ENCODE measurements at places on chromosomes 5 and 9. TPM values are rescaled to one million over a fixed set of nuclear protein-coding genes. Genes with fewer than 3 reads are reported as not detected.

Gene SLC6A19
- total RNA-seq, result not detected

Gene PCDHGA11
- 2.2 TPM for total RNA-seq

Gene MZB1
- 0.24 TPM for total RNA-seq

Gene FOXD1
- total RNA-seq, result 4.1 TPM

Gene ADAMTS13
- total RNA-seq, result 0.21 TPM

Gene DBH
- total RNA-seq, result not detected

Gene HSPB3
- not detected for total RNA-seq

Gene PCDHGA3
- under 0.01 TPM for total RNA-seq

Gene PCDHGB7
- 3.4 TPM for total RNA-seq

Gene WNK2
- total RNA-seq, result 0.24 TPM

Gene NKD2
- total RNA-seq, result not detected

Gene FOXD4L3
- not detected for total RNA-seq

Gene SLC1A3
- 4.6 TPM for total RNA-seq

Gene RNF38
- total RNA-seq, result 7.5 TPM

Gene STPG3
- total RNA-seq, result not detected

Gene KCNIP1
- not detected for total RNA-seq

Gene ST6GALNAC4
- 37.7 TPM for total RNA-seq

Gene CMYA5
- total RNA-seq, result 0.21 TPM

Gene LSM11
- total RNA-seq, result 3.6 TPM

Gene NFIB
- 8.0 TPM for total RNA-seq

Gene MYMK
- not detected for total RNA-seq

Gene NIM1K
- total RNA-seq, result not detected

Gene FANCG
- total RNA-seq, result 6.2 TPM

Gene TAF1L
- under 0.01 TPM for total RNA-seq

Gene CTXN3
- not detected for total RNA-seq

Gene AQP7
- total RNA-seq, result not detected

Gene ZNF474
- total RNA-seq, result not detected

Gene PDGFRB
- total RNA-seq, result under 0.01 TPM

Gene SCGB3A2
- not detected for total RNA-seq

Gene FBP2
- not detected for total RNA-seq

Gene TMEM252
- not detected for total RNA-seq

Gene ASPN
- total RNA-seq, result under 0.01 TPM

Gene TMEM161B
- 21.5 TPM for total RNA-seq

Gene TRAF2
- 10.4 TPM for total RNA-seq

Gene ADAMTS19
- total RNA-seq, result not detected

Gene MAP1B
- 53.7 TPM for total RNA-seq

Gene MARCHF3
- 1.4 TPM for total RNA-seq

Gene SPATA31A3
- total RNA-seq, result not detected

Gene KDM4C
- total RNA-seq, result 20.5 TPM

Gene SLC25A2
- not detected for total RNA-seq

Gene PBX3
- 8.7 TPM for total RNA-seq

Gene OBP2B
- not detected for total RNA-seq

Gene HTR1A
- not detected for total RNA-seq

Gene CARD9
- under 0.01 TPM for total RNA-seq

Gene ZCCHC10
- total RNA-seq, result 16.0 TPM

Gene ENTPD2
- total RNA-seq, result 1.7 TPM

Gene FNBP1
- 12.6 TPM for total RNA-seq

Gene NPR2
- total RNA-seq, result 8.7 TPM

Gene JADE2
- 25.2 TPM for total RNA-seq

Gene OR13C4
- not detected for total RNA-seq

Gene CARD6
- 9.4 TPM for total RNA-seq
